ENCODE measurements at places on chromosomes 16 and 17. TPM values are rescaled to one million over a fixed set of nuclear protein-coding genes. Genes with fewer than 3 reads are reported as not detected.

DNA sequence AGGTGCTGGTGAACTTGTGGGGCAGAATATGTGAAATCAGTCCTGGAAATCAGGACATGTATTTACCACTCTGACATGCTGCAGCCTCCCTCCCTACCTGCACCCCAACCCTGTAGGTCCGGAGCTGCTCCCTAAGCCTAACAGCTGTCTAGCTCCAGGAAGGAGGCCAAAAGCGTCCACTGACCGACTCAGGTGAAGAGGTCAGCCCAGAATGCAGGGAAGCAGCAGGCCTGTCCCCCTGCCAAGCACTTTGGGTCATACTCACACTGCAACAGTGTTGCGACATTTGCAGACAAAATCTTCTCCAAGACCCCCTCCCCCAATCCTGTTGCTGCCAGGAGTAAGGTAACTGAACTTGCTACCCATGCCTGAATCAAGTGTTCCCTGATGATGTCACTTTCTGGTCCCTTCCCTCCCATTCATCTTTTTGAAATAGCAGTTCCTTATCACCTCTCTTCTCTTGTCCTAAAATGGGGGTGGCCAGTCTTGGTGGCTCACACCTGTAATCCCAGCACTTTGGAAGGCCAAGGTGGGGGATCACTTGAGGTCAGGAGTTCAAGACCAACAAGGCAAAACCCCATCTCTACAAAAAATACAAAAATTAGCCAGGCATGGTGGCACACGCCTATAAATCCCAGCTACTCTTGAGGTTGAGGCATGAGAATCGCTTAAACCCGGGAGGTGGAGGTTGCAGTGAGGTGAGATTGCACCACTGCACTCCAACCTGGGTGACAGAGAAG, 1.3 kb upstream of the ACLY start:
- no peaks in the 10 kb centered on the region for H3K27me3 ChIP-seq
- H3K27ac ChIP-seq: no peak overlapping the region
- no peak overlapping the region for H3K4me3 ChIP-seq
- no peaks in the 10 kb centered on the region for H3K36me3 ChIP-seq
- no peak for DNase-seq

GRCh38 chr17:73142872-73143381, 21.9 kb upstream of the SSTR2 start:
- H3K4me3 ChIP-seq: no peak overlapping the region
- no peak for DNase-seq
- peaks cover 4% of the 10 kb centered on the region for H3K27me3 ChIP-seq
- H3K27ac ChIP-seq: no peak overlapping the region
- no peaks in the 10 kb centered on the region for H3K4me1 ChIP-seq

The SCNN1G gene
- total RNA-seq: not detected

DNA sequence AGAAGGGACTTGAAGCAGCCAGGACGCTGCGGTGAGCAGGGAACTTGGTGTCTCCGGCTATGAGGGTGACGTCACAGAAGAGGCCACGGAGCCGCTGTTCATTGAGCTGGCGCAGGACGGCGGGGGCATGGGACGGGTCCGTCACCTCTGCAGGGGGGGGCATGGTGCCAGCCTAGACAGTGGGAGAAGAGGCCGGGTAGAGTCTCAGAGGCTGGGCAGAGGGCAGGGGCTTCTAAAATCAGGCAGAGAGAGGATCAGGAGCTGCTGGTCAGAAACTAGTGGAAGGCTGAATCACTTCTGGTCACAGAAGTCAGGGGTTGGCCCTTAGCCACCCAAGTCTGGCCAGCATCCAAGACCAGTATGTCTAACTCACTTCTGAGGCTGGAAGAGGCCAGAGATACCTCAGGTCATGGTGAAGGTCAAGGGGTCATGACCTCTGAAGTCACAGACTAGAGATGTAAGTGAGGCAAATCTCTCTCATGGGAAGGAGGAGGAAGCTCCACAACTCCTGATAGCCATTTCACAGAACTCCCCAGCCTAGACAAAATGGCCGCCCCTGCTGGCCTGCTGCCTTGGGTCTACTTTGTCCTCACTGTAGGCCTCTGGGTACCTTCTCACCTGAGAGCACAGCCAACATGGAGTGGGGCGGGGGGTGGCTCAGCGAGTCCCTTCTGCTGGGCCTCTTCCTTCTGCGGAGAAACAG, 12.6 kb downstream of the ZBTB4 start:
- H3K36me3 ChIP-seq: peaks cover 49% of the 10 kb centered on the region
- H3K27me3 ChIP-seq: no peaks in the 10 kb centered on the region
- H3K4me3 ChIP-seq: no peak overlapping the region
- H3K4me1 ChIP-seq: peaks cover 66% of the 10 kb centered on the region
- peak; percentile 71 for DNase-seq

- H3K4me3 ChIP-seq: no peak overlapping the region
- H3K27ac ChIP-seq: no peak overlapping the region
- no peak for DNase-seq
- H3K27me3 ChIP-seq: no peaks in the 10 kb centered on the region
- no peaks in the 10 kb centered on the region for H3K36me3 ChIP-seq
- H3K4me1 ChIP-seq: no peaks in the 10 kb centered on the region
Observed at GRCh38 chr16:10979717-10980601, 35.6 kb downstream of the CLEC16A start.

DNA sequence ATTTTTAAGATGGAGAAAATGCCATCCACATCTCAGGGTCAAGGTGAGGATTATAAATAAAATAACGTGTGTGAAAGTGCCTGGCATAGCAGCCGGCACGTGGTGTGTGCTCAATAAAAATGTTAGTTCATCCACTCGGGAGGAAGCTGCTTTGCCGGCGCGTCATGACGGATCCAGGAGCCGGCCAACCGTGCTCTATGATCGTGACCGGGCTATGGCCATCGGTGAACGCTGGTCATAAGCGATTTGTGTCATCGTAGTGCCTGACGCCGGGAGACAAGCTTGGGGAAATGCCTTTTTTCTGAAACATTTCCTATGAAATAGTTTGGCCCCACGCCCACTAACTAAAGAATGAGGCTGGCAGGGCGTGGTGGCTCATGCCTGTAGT, 74.0 kb downstream of the CMC2 start:
- peak; percentile 8 for DNase-seq
- H3K27ac ChIP-seq: no peak overlapping the region
- no peaks in the 10 kb centered on the region for H3K27me3 ChIP-seq
- peaks cover 14% of the 10 kb centered on the region for H3K4me1 ChIP-seq
- H3K4me3 ChIP-seq: peak overlapping the region; percentile 48
- no peaks in the 10 kb centered on the region for H3K36me3 ChIP-seq

DNA sequence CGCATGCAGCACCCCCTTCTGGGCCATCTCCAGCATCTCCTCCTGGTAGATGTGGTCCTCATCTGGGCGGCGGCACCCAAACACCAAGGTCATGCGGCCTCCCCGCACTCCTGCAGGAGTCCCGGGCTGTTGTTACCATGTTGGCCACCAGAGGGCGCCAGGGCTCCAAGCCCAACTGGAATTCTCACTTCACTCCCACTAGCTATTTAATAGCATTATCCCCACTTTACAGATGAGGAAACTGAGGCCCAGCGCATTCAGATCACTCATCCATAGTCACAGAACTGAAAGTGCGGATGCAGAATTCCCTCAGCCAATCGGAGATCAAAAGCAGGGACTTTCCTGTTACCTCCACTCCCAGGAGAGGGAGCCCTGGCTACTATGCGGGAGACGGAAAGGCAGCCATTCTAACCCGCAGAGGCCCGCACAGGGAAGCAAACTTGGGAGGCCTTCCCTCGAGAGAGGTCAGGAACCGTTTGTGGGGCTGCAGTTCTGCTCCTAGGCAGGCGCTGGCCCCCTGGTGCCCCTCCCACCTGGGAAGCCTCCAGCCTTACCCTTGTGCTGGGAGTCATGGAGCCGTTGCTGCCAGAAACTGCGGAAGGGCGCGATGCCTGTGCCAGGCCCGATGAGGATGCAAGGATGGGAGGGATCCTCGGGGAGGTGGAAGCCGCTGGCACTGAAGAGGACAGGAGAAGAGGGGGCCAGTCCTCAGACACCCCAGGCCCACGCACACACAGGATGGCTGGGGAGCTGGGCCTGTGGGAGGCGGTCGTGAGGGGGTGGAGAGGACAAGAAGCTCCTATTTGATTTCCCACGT, 40.1 kb downstream of the NOS2 start:
- H3K4me3 ChIP-seq: no peak overlapping the region
- H3K27ac ChIP-seq: no peak overlapping the region
- H3K27me3 ChIP-seq: no peaks in the 10 kb centered on the region
- DNase-seq: peak; percentile 49

The KRT27 gene
- not detected for total RNA-seq

The CPHXL2 gene
- total RNA-seq: not detected

GRCh38 chr17:27236717-27237315, 57.1 kb upstream of the WSB1 start:
- H3K4me3 ChIP-seq: no peak overlapping the region
- H3K36me3 ChIP-seq: no peaks in the 10 kb centered on the region
- peak; percentile 98 for DNase-seq
- H3K4me1 ChIP-seq: peaks cover 42% of the 10 kb centered on the region

GRCh38 chr16:68724797-68725196, 12.3 kb upstream of the CDH1 start:
- no peak overlapping the region for H3K27ac ChIP-seq
- no peaks in the 10 kb centered on the region for H3K4me1 ChIP-seq
- no peaks in the 10 kb centered on the region for H3K36me3 ChIP-seq
- DNase-seq: no peak
- H3K27me3 ChIP-seq: no peaks in the 10 kb centered on the region
- no peak overlapping the region for H3K4me3 ChIP-seq

The ELOB gene
- 759 TPM for total RNA-seq

The ELMO3 gene
- 2.4 TPM for total RNA-seq

DNA sequence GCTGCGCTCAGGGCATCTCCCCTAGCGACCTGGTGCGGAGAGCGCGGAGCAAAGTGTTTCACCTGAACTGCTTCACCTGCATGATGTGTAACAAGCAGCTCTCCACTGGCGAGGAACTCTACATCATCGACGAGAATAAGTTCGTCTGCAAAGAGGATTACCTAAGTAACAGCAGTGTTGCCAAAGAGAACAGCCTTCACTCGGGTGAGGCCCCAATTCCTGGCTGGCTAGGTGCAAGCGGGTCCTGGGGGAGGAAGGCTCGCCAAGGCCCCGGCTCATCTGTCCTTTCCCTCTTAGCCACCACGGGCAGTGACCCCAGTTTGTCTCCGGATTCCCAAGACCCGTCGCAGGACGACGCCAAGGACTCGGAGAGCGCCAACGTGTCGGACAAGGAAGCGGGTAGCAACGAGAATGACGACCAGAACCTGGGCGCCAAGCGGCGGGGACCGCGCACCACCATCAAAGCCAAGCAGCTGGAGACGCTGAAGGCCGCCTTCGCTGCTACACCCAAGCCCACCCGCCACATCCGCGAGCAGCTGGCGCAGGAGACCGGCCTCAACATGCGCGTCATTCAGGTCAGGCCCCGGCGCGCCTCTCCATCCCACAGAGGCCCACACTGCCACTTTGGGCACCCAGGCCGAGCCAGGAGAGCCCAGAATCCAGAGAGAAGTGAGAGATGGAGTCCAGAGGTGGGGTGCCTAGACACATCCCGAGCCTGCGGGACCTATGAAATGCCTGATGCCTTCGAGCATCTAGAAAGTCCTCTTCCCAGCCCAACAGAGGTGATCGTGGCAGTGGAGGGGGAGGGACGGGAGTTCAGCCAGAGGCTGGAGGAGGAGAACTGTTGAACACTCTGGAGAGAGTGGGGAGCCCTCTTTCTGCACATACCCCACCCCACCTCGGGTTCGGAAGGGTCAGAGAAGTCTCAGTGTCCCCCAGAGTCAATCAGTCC, 3.3 kb downstream of the LHX1 start:
- H3K27ac ChIP-seq: no peak overlapping the region
- peaks cover 69% of the 10 kb centered on the region for H3K4me1 ChIP-seq
- DNase-seq: no peak
- no peak overlapping the region for H3K4me3 ChIP-seq
- H3K27me3 ChIP-seq: peaks cover 100% of the 10 kb centered on the region
- H3K36me3 ChIP-seq: no peaks in the 10 kb centered on the region

GRCh38 chr17:76538941-76539570, 788 bp upstream of the PRCD start:
- no peaks in the 10 kb centered on the region for H3K27me3 ChIP-seq
- H3K36me3 ChIP-seq: no peaks in the 10 kb centered on the region
- peaks cover 22% of the 10 kb centered on the region for H3K4me1 ChIP-seq
- no peak overlapping the region for H3K4me3 ChIP-seq
- H3K27ac ChIP-seq: peak overlapping the region; percentile 87
- no peak for DNase-seq

DNA sequence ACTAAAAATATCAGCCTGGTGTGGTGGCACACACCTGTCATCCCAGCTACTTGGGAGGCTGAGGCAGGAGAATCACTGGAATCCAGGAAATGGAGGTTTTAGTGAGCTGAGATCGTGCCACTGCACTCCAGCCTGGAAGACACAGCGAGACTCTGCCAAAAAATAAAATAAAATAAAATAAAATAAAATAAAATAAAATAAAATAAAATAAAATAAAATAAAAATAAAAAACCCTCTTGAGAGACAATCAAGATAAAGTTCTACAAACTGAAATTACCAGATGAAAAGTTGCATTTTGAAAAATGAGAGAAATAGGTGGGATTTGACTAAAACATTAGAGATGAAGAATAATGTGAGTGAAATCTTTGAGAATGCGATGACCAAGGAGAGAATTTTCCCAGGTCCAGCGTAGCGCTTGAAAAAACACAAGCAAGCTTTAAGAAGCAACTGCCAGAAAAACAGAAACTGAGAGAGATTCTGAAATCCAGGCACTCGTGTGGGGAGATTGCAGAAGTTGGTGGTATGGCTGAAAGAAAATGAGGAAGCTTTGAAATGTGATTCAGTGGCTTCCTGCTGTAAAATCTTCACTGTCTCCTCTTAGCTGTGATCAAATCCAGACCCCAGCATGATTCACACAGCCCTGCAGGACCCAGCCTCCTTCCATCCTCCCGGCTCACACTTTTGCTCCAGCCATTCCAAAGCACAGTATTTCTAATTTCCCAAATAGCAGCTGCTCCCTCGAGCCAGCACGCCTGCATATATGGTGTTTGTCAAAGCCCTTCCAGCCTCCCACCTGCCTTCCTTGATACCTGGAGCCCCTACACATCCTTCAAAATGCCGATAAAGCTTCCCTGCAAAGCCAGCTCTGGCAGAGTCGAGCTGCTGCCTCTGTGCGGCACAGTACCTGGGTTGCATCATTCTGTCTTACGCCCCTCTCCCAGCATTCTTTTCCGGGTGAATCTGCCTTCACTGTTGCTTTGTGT, 8.2 kb upstream of the CD300E start:
- H3K4me3 ChIP-seq: no peak overlapping the region
- no peak for DNase-seq
- no peak overlapping the region for H3K27ac ChIP-seq
- H3K27me3 ChIP-seq: peaks cover 8% of the 10 kb centered on the region
- peaks cover 9% of the 10 kb centered on the region for H3K4me1 ChIP-seq
- H3K36me3 ChIP-seq: no peaks in the 10 kb centered on the region

The ZFP3 gene
- total RNA-seq: 5.5 TPM

GRCh38 chr17:65504141-65504540, 57.3 kb downstream of the AXIN2 start:
- H3K4me1 ChIP-seq: no peaks in the 10 kb centered on the region
- H3K36me3 ChIP-seq: no peaks in the 10 kb centered on the region
- no peak overlapping the region for H3K4me3 ChIP-seq
- DNase-seq: no peak
- no peaks in the 10 kb centered on the region for H3K27me3 ChIP-seq
- H3K27ac ChIP-seq: no peak overlapping the region

- peak overlapping the region; percentile 91 for H3K4me3 ChIP-seq
- peaks cover 8% of the 10 kb centered on the region for H3K4me1 ChIP-seq
- peaks cover 43% of the 10 kb centered on the region for H3K36me3 ChIP-seq
- H3K27me3 ChIP-seq: no peaks in the 10 kb centered on the region
Observed at GRCh38 chr16:30527635-30528178, 1.3 kb upstream of the ZNF768 start.
